ENCODE measurements at places on chromosomes 16 and 17. TPM values are rescaled to one million over a fixed set of nuclear protein-coding genes. Genes with fewer than 3 reads are reported as not detected.
A peak's percentile ranks its signal among the peaks of the same experiment; 100 is the strongest.

DNA sequence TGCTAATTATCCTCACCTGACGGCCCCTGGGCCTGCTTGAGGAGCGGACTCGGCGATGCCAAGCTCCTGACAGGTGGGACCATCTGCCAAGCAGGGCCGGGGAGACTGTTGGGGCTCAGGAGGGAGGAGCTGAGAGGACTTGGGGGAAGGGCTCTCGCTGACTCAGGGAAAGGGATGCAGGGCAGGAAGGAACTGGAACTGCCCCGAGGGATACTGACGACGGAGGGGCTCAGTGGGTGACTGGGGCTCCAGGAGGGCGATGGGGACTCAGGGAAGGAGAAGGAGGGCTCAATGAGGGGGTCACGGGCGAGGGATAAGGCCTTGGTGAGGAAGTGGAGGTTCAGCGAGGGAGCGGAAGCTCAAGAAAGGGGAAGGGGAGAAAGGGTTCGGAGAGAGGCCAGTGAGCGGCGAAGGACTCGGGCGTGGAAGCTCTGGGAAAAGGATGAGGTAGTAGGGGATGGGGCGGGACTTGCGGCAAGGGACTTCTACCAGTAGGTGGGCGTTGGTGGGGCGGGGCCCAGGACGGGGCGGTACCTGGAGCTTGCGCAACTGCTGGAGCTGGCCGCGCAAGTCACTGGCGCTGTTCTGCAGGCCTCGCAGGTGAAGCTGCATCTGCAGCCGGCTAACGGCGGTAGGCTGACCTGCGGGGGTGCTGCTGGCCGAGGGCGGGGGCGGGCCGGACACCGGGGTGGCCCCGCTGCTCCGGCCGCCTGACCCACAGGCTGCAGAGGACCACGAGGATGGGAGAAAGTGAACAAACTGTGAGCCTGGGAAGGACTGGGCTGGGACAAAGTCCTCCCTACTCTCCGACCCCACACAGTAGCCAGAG, 46.5 kb downstream of the SRCIN1 start:
- no peak overlapping the region for H3K27ac ChIP-seq
- H3K27me3 ChIP-seq: peaks cover 73% of the 10 kb centered on the region
- no peak overlapping the region for H3K4me3 ChIP-seq
- H3K36me3 ChIP-seq: no peaks in the 10 kb centered on the region
- peaks cover 2% of the 10 kb centered on the region for H3K4me1 ChIP-seq

DNA sequence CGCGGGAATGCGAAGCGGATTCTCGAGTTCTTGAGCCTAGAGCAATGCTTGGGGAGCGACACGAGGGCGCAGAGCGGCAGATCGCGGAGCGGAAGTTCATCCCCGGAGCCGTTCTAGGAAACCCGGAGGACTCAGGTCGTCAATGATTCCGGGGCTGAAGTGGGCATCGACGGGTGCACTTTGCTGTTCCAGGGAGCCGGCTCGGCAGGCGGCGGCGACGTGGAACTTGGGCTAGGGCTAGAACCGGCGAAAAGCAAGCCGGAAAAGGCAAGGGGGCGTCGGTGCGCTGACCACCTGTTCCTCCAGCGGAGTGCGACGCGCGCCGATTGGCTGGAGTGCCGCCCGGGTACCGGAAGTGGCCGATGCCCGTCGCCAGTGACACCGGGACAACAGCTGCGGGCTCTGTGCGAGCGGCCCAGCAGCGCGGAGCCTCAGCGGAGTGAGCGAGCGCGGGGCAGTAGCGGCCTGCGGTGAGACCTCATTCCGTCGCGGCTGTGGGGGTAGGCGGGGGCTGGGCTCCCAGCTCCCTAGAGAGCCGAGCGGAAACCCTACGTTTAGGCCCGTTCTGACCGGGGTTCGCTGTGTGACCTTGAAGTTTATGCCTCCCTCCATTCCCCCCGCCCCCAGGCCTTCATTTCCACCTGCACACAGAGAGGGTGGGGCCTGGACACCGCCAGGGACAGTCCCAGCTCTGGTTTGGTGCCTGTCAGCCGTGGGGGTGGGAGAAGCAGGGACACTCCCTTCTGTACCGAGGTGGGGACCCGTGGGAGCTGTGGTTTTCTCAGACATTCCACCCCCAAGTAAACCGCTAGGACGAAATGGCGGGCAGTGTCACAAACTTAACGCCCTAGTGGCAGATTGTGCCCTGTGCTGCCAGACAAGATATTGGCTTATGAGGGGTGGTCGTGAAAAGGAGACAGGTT, at the start of gene ZFP3:
ZFP3 (plus strand) TSS at position 362 of the 923 bp plus-strand sequence. CDS start 13,038 bp downstream, outside the sequence.
- H3K27me3 ChIP-seq: no peaks in the 10 kb centered on the region
- 0 out of 2 replicates have a peak, but pooled peaks cover 1% of the 10 kb centered on the region for H3K36me3 ChIP-seq
- H3K4me3 ChIP-seq: peak within 1 kb of the TSS; percentile 66
- H3K27ac ChIP-seq: no peak within 1 kb of the TSS

GRCh38 chr17:42827472-42827871, 3.4 kb upstream of the BECN1 start:
- no peak overlapping the region for H3K4me3 ChIP-seq
- DNase-seq: no peak
- H3K4me1 ChIP-seq: no peaks in the 10 kb centered on the region
- no peak overlapping the region for H3K27ac ChIP-seq
- H3K36me3 ChIP-seq: no peaks in the 10 kb centered on the region

DNA sequence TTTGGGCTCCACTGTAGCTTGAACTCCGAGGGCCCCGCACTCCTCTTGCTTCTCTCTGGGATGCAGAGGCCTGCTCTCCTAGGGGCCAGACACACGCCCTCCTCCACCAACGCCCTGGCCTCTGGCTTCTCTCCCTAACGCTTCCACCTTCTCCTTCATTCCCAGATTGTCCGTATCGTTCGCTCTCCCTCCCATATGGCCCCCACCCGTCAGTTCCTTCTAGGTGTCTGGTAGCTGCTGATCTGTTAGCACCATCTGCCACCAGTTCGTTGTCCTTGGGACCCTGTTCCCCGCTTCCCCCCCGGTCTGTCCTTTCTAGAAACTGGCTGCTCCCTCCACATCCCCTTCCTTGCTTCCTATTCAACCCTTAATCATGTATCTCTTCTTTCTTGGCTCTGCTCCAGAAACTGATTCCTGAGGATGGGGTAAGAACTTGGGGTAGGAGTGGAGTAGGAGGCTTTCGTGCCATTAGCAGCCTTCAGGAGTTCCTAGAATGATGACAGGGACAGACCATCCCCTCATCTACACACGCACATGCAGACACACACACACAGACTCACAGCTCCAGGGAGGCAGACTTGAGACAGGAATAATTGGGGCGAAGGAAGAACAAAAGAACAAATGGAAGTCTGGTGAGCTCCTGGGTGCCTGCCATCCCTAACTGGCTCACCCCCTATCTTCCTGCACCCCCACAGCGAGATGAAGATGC, 4.3 kb downstream of the ATP1B2 start:
- no peaks in the 10 kb centered on the region for H3K36me3 ChIP-seq
- H3K27ac ChIP-seq: no peak overlapping the region
- no peak overlapping the region for H3K4me3 ChIP-seq
- H3K27me3 ChIP-seq: peaks cover 54% of the 10 kb centered on the region

DNA sequence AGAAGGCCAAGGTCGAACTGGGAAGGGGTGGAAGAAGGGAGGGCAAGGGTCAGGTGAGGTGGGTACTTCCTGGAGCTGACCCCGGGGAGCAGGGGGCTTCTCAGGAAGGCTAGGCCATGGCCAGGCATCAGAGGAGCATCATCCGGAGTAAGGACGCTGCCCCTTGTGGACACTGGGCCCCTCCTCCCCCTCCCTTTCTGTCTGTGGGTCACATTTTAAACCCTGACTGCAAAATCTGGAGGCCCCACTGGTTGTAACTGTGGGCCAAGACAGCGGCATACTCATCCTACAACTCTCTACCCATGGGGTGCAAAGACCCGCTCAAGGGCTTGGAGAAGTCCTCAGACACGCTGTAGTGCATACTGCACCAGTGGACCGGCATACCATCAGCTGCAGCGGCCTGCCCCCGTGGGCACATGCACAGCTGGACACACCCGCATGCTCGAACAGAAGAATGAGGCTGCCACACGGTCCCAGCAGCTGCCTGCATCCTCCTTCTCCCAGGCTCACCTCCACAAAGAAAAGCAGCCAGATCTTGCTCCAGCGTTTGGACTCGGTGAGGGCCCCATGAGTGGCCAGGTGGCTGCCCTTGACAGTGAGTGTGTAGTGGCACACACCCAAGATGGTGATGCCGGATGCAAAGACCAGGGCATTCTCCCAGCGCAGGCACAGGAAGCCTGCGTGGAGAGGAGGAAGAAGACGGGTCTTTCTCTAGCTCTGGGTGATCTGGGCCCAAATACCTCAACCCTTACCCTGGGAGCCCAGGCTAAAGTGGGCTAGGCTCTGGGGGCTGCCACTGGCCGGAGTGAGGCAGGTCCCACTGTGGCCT, 1.2 kb downstream of the FADS6 start:
- peaks cover 82% of the 10 kb centered on the region for H3K27me3 ChIP-seq
- H3K27ac ChIP-seq: no peak overlapping the region
- H3K36me3 ChIP-seq: no peaks in the 10 kb centered on the region
- H3K4me1 ChIP-seq: peaks cover 2% of the 10 kb centered on the region
- H3K4me3 ChIP-seq: no peak overlapping the region
- DNase-seq: no peak

GRCh38 chr16:79757968-79758367, 157.4 kb upstream of the MAF start:
- no peaks in the 10 kb centered on the region for H3K27me3 ChIP-seq
- no peaks in the 10 kb centered on the region for H3K4me1 ChIP-seq
- no peak overlapping the region for H3K4me3 ChIP-seq

DNA sequence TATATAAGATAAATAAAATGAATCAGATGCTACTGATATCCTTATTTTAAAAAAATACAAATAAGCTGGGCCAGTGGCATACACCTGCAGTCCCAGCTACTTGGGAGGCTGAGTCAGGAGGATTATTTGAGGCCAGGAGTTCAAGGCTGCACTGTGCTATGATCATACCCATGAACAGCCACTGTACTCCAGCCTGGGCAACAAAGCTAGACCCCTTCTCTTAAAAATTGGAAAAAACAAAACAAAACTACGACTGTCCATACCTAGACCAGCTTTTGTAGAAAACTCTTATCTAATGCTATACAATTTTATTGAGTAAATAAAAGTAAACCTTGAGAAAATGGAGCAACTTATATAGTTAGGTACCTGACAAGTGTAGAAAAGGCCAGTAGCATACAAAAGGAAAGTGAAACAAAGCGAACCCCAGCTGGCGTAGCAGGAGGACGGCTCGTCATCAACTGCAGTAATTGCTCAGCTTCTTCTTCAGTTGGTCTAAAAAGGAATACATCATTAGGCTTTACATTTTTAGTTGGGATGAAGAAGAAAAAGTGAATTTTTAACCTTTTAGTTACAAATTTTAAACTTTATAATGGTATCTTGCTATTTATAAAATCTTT, 23.6 kb downstream of the INTS2 start:
- H3K4me3 ChIP-seq: no peak overlapping the region
- H3K36me3 ChIP-seq: peaks cover 22% of the 10 kb centered on the region
- DNase-seq: no peak
- H3K27ac ChIP-seq: no peak overlapping the region

DNA sequence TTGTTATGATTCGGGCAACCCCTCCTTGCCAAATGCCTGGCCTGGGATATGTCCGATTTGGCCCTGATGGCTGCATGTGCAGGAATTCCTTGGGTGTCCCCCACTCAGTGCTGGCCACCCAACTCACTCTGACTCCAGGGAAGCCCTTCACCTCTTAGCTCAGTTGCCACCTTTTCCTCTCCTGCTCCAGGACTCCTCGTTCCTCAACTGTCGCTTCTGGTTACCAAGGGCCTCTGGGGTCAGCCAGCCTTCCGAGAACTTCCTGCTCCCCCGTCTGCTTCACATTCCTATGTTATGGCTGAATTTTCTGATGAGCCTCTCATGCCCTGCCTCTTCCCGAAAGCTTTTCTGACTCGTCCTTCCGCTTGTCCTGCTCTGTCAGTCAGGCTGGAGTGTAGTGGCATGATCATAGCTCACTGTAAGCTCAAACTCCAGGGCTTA, 63.5 kb downstream of the SPACA3 start:
- no peaks in the 10 kb centered on the region for H3K36me3 ChIP-seq
- no peaks in the 10 kb centered on the region for H3K4me1 ChIP-seq
- no peak overlapping the region for H3K27ac ChIP-seq
- H3K4me3 ChIP-seq: no peak overlapping the region

DNA sequence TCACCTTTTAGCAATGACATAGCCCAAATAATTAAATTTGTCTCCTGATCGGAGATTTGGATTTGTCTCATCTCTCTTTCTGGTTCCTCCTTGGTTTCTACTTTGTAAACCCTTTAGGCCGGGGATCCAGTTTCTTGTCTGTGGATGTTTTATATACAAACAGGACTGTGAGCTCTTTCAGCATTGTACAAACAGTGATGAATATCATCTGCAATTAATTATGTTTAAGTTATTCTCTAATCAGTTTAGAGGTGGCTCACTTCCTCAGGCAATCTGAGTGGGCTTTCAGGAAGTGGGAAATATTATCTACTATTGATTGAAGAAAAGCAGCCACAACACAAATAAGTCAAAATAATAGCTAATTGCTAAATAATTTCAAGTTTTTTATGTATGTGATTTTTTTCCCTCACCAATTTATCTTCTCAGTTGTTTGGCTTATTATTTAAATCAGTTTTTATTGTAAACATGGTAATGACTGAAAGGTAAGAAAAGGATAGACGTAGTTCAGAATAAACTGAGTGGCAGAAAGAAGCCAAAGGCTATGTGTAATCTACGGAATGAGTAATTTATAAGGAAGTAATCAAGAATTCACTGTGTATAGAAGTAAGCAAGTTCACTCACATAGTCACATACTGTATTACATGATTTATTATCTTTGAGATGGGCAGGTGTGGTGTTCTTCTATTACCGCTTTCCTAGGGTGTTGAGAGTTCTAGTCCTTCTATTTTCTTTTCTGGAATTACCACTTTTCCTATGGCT, 3.4 kb upstream of the ABCC11 start:
- peaks cover 11% of the 10 kb centered on the region for H3K36me3 ChIP-seq
- H3K27ac ChIP-seq: no peak overlapping the region
- DNase-seq: no peak

- H3K27ac ChIP-seq: no peak overlapping the region
- H3K27me3 ChIP-seq: peaks cover 17% of the 10 kb centered on the region
- H3K4me1 ChIP-seq: no peaks in the 10 kb centered on the region
- no peak overlapping the region for H3K4me3 ChIP-seq
- H3K36me3 ChIP-seq: no peaks in the 10 kb centered on the region
Measured at GRCh38 chr17:48528936-48529682, 1.7 kb downstream of the HOXB1 start.

DNA sequence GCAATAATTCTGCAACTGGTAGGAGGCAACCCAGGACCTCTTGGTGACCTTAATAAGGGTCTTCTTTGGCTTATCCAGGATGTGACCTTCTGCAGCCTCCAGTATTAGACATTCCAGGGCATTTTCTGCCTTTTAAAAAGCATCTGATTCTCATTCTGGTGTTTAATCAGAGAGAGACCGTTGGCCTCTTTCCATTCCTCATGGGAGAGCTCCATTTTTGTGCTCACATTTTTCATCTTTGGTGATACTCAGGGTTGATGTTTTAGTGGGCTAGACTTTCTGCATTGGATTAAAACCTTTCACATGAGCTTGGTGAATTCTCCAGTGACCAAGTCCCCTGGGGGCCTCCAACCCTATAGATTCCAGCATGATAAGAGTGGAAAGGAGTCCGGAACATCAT, 150.2 kb upstream of the CACNG5 start:
- no peak for DNase-seq
- H3K27me3 ChIP-seq: no peaks in the 10 kb centered on the region
- H3K4me1 ChIP-seq: peaks cover 3% of the 10 kb centered on the region

Gene TBX21
- not detected for polyA plus RNA-seq

Gene KRT39
- 0.15 TPM for polyA plus RNA-seq

Gene KRT32
- polyA plus RNA-seq: 0.09 TPM

Gene TAC4
- polyA plus RNA-seq: not detected

Gene NACA2
- polyA plus RNA-seq: not detected

Gene MAP3K14
- polyA plus RNA-seq: 21.7 TPM

Gene GRIN2C
- polyA plus RNA-seq: not detected
